Esophagus mucosa (tissue), 1 donor: ENCODE measurements at places on chromosomes 16 and 17.

GRCh38 chr17:15941781-15942180 is 3.1 kb upstream of the ADORA2B start:
- no peak for ATAC-seq

GRCh38 chr17:57898487-57899311 is 48.9 kb upstream of the MRPS23 start:
- no peak for ATAC-seq

GRCh38 chr16:65500007-65500406 is 378.1 kb upstream of the CDH11 start:
- peak; percentile 59 for ATAC-seq

- ATAC-seq = peak; percentile 84
These were observed 251.9 kb downstream of the PARN start for GRCh38 chr16:14378131-14378551.

GRCh38 chr17:74530831-74531150 is 484 bp downstream of the CD300LB start:
- no peak for ATAC-seq

DNA sequence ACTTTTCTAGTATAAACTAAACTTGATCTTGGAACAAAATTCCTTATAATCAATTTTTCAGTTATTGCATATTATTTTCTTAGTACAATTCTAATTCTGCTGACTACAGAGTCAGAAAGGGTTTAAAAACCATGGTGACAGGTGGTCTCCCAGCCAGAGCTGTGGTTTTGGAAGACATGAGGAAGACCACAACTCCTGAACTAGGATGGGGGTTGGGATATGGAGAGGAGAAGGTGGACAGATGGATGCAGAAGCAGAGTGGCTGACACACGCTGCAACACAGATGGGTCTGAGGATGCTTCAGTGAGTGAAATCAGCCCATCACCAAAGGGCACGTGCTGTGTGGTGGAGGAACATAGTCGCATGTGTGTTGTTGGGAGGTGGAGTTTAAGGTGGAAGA is 187.7 kb downstream of the LGALS9B start:
- no peak for ATAC-seq

GRCh38 chr17:4721203-4722135 is 9.8 kb upstream of the MED11 start:
- ATAC-seq = peak; percentile 44

DNA sequence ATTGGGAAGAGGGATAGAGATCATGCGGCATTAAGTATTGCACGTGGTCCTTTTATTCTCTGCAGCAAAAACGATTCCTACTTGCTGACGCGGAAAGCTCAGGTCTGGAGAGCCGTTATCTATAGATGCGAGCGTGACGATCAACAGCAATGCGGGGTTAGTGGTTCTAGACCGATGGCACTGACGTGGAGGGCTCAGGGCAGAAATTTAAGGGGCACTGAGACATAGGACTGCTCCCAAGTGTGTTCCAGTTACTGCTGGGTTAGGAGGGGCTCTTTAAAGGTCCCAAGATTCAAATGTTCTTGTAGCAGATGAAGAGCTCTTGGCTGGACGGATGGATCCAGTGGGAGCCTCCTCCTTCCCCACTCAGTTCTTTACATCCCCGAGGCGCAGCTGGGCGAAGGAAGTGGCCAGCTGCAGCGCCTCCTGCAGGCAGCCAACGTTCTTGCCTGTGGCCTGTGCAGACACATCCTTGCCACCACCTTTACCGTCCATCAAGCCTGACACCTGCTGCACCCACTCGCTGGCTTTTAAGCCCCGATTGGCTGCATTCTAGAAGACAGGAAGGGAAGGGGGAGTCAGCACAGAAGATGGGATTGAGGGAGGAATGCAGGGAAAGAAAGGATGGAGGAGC is 732 bp upstream of the EXOSC6 start:
- ATAC-seq = no peak

- ATAC-seq = peak; percentile 47
These were observed 489 bp upstream of the NFATC3 start for GRCh38 chr16:68084504-68085258.

DNA sequence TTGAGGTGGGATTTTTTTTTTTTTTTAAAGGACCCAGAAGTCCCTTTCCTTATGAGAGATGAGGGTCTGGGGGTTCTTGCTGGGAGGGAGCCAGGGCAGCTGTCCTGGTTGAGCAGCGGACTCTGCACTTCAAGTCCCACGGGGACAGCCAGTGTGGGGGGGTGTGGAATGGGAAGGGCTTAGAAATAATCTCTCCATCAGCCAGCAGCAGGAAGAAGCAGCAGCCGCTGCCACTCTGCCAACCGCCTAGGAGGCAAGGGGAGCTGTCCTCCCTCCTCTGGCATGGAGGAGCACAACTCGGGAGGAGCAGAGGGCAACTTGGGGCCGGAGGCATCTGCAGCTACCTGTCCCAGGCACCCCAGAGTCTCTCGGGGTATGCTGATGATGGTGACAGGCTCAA is at the start of gene KCNG4:
Gene KCNG4, minus strand, starts transcription at position 104 of the 400 bp plus-strand sequence. CDS start 2,527 bp downstream, outside the sequence.
- no peak for ATAC-seq

GRCh38 chr17:5506307-5506706 is 19.9 kb downstream of the MIS12 start:
- no peak for ATAC-seq

DNA sequence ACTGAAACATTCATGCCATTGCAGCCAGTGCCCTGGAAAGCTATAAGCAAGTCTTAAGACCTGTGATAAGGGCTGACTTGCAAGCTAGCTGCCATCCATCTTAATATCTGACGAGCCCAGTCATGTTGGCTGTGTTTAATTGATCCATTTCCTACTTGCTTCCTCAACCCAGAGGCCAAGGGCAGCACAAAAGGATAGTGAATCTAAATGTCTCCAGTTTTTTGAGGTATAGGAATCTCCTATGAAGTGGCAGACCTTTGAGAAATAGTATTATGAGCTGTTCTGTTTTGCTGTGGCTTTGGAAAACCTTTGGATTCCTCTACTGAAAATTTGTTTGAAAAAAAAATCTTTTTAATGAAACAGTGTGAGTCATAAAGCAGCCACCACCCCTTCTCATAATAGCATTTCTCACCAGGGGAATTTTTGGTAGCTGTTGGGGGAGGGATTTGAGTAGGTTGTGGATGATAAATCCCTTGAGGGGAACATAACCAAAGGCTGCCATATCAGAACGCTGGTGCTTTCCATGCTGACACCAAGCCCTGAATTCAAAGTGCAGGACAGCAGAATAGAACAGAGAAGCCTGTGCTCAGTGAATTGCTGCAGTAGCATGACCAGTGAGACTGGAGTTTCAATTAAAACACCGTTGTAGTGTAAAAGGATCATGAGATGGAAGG is 12.9 kb downstream of the ZNRF1 start:
- peak; percentile 89 for ATAC-seq

GRCh38 chr16:73124097-73124652 is 76.2 kb upstream of the ZFHX3 start:
- no peak for ATAC-seq

DNA sequence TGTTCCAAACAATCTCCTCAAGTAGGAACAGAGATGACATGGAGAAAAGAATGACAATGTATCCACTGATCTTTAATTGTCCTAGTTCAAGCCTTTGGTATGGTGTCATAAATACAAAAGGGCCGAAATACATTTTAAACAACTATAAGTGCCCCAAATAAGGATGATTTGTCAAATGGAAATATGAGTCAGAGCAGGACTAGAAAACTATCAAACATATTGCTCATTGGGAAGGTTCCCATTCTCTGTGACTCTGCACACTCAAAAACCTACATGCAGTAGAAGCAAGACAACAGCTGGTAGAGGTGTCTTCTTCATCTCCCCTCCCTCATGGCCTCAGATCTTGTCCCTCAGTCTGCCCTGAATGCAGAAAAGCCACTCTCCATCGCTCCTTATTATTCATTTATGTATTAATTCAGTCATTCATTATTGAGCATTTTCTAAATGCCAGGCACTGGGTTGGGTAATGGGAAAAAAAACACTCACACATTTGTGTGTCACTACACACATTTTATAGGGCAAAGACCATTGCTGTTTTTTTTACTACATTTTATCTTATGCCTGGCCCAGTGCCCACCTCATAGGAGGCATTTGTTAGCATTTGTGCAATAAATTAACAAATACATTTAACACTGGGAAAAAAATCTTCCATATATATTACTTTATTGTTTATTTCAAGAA is 10.1 kb downstream of the CA10 start:
- ATAC-seq = no peak

DNA sequence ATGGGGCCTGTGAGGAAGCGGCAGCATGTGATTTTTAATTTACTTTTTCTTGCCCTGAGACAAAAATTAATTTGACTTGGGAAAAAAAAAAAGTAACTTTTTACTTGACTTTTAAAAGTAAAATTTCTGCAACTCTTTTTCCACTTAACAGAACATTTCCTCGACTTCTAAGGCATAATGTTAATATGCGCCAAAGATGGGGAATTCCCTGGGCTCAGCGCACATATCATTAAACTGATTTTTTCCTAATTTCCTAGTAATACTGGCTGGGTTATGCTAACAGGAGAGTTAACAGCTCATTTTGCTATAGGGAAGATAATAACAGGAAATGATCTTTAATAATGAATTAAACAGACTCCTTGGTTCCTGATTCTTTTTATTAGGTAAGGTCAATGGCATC is 120.6 kb upstream of the CDH5 start:
- no peak for ATAC-seq

- ATAC-seq = no peak
These were observed 1.6 kb downstream of the CHD9 start for GRCh38 chr16:53056392-53056881.

DNA sequence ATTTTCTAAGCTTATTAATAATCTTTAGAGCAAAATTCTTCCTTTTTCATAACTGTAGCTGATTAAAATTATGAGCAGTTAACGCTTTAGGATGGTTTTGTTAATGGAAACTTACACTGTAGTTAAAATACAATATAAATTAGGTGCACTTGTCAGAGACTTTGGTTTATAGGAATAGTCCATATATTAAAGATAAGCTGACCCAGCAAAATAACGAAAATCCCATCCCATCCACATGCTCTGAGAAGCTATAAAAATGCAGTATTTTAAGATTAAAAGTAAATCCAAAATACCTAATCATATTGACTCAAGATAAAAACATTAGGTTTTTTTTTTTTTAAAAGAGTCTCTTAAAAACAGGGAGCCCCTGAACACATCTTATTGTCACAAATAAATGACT is 38.0 kb downstream of the CEP95 start:
- no peak for ATAC-seq

- peak; percentile 10 for ATAC-seq
These were observed 12.7 kb upstream of the DOC2B start for GRCh38 chr17:193841-194806.
